Tibial artery (tissue), 4 donors: ENCODE measurements at places on chromosomes 4 and X.

- no peak for DNase-seq
- H3K27me3 ChIP-seq = no peaks in the 10 kb centered on the region
- H3K27ac ChIP-seq = no peak overlapping the region
These were observed 544.7 kb downstream of the SPRY1 start for GRCh38 chr4:123941306-123941705.

DNA sequence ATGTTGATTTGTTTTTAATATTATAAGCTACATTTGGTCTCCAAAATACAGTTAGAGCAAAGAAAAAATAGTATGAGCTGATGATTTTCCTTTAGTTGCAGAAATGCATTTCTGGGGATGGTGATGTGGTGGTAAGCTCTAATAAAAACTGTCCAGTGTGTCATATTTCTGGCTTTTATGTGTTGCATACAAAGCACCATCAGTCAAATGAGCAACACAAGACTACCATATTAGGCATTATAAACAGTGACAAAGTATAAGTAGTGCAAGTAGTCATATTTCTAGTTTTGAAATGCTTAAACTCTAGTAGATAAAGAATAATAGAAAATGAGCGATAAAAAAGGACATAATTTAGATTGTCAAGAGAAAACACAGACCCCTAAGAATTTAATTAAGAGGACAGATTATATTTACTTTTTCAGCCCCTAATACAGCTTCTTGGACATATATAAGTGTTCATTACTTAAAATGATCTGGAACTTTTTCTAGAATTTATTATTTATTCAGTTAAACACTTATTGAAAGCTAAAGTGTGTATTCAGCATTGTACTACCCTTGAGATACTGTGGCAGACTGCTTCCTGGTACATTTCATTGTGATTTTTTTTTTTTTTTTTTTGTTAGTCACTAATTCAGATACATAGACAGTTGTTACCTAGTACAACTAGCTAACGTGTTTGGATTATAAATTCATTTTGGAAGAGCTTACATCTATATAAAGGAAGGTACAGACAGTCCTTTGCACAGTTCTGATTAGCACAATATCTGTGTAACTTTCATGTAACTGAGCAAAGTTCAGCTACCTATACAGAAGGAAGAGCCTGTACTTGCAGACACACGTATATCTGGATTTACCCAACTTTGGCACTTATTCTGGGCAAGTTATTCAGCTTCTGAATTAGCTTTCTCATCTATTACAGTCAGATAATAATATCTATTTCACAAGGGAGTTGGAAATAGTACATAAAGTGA lies 22.3 kb downstream of the RAP1GDS1 start:
- H3K27ac ChIP-seq = no peak overlapping the region
- H3K27me3 ChIP-seq = no peaks in the 10 kb centered on the region
- no peak for DNase-seq
- no peak overlapping the region for H3K4me3 ChIP-seq

DNA sequence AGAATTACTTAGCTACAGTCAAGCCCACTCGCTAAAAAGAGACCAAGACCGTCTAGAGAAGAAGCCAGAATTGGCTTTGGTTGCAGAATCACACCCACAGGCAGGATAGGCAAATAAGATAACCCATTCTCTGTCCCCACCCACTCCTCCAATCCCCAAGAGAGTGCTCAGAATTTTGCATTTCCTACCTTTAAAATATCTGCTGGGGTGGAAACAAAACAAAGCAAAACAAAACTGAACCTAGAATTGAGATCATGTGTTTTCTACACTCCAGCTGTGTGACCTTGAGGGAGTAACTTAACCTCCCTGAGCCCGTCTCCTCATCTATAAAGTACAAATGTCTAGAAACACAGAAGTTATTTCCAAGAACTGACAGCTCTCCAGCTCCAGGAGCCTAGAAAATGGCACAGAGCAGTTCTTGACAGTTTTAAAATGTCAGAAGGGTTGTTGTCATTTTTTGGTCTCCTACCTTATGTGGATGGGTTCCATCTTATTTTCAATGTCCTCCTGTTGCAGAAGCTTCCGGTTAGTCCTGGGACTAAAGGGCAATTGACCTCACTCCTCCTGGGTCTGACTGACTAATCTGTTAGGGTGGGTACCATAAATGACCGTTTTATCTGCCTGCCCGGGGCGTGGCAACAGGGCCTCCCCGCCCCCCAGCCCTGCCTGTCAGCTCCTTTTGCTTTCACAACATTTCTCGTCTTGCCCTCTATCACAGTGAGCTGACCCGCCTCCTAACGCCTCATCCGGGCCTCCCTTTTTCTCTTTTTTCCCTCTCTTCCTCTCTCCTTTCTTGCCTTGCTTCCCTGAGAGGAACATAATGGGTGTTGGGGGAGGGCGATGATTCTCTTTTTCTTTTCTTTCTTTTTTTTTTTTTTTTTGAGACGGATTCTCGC lies 114.0 kb downstream of the RBM47 start:
- H3K4me3 ChIP-seq = no peak overlapping the region
- no peak for DNase-seq
- no peaks in the 10 kb centered on the region for H3K27me3 ChIP-seq
- no peaks in the 10 kb centered on the region for H3K4me1 ChIP-seq
- H3K36me3 ChIP-seq = no peaks in the 10 kb centered on the region
- no peak overlapping the region for H3K27ac ChIP-seq

DNA sequence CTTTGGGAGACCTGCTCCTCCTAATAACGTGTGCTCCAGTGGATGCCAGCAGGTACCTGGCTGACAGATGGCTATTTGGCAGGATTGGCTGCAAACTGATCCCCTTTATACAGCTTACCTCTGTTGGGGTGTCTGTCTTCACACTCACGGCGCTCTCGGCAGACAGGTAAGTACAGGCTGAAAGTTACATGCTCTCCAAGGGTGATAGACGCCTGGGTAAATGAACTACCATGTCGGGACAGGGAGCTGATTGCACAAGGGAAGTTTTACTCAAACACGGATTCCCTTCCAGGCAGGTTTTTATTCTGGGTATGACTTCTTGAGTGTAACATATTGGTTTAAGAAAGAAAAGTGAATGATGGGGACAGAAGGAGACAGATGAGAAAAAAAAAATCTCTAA lies 836 bp downstream of the GRPR start:
- no peak overlapping the region for H3K27ac ChIP-seq
- H3K4me1 ChIP-seq = no peaks in the 10 kb centered on the region
- no peaks in the 10 kb centered on the region for H3K36me3 ChIP-seq

- no peak overlapping the region for H3K27ac ChIP-seq
- no peak for DNase-seq
- H3K4me3 ChIP-seq = no peak overlapping the region
- H3K36me3 ChIP-seq = no peaks in the 10 kb centered on the region
- H3K4me1 ChIP-seq = no peaks in the 10 kb centered on the region
These were observed 257.7 kb upstream of the GNPDA2 start for GRCh38 chr4:44984083-44984482.

- H3K4me1 ChIP-seq = no peaks in the 10 kb centered on the region
- no peak for DNase-seq
- no peaks in the 10 kb centered on the region for H3K27me3 ChIP-seq
- no peaks in the 10 kb centered on the region for H3K36me3 ChIP-seq
- no peak overlapping the region for H3K27ac ChIP-seq
These were observed 2127.3 kb downstream of the PCDH7 start for GRCh38 chr4:32847461-32847860.

- no peaks in the 10 kb centered on the region for H3K4me1 ChIP-seq
- no peak overlapping the region for H3K27ac ChIP-seq
- no peaks in the 10 kb centered on the region for H3K27me3 ChIP-seq
- no peaks in the 10 kb centered on the region for H3K36me3 ChIP-seq
- no peak overlapping the region for H3K4me3 ChIP-seq
These were observed 36.3 kb upstream of the PARM1 start for GRCh38 chr4:74896595-74896994.

- H3K4me3 ChIP-seq = no peak overlapping the region
- no peaks in the 10 kb centered on the region for H3K27me3 ChIP-seq
- no peaks in the 10 kb centered on the region for H3K36me3 ChIP-seq
- DNase-seq = no peak
- no peak overlapping the region for H3K27ac ChIP-seq
- H3K4me1 ChIP-seq = no peaks in the 10 kb centered on the region
These were observed 54.6 kb downstream of the ARAP2 start for GRCh38 chr4:36189511-36190226.

GRCh38 chrX:97168646-97169045 lies 284.9 kb downstream of the RPA4 start:
- H3K36me3 ChIP-seq = no peaks in the 10 kb centered on the region
- H3K27me3 ChIP-seq = no peaks in the 10 kb centered on the region
- no peak for DNase-seq
- no peak overlapping the region for H3K4me3 ChIP-seq
- no peaks in the 10 kb centered on the region for H3K4me1 ChIP-seq

DNA sequence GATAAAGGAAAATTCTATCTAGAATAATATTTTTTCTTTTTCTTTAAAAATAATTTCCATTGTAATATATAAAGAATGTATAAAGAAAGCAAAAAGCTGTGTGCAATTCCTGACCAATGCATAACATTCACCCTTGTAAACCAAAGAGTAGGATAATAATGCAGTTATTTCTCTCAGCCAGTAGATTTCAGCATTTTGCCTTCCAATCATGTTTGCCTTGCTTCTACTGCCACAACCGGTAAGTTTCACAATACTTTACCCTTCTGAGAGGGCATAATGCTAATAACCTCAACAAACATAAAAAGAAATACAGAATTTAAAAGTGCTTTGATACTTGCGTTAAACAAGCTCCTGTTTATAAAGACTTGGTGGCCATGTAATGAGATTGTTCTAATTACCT lies 59.9 kb downstream of the CHIC2 start:
- H3K4me1 ChIP-seq = no peaks in the 10 kb centered on the region
- H3K27ac ChIP-seq = no peak overlapping the region
- DNase-seq = no peak
- H3K36me3 ChIP-seq = peaks cover 12% of the 10 kb centered on the region

DNA sequence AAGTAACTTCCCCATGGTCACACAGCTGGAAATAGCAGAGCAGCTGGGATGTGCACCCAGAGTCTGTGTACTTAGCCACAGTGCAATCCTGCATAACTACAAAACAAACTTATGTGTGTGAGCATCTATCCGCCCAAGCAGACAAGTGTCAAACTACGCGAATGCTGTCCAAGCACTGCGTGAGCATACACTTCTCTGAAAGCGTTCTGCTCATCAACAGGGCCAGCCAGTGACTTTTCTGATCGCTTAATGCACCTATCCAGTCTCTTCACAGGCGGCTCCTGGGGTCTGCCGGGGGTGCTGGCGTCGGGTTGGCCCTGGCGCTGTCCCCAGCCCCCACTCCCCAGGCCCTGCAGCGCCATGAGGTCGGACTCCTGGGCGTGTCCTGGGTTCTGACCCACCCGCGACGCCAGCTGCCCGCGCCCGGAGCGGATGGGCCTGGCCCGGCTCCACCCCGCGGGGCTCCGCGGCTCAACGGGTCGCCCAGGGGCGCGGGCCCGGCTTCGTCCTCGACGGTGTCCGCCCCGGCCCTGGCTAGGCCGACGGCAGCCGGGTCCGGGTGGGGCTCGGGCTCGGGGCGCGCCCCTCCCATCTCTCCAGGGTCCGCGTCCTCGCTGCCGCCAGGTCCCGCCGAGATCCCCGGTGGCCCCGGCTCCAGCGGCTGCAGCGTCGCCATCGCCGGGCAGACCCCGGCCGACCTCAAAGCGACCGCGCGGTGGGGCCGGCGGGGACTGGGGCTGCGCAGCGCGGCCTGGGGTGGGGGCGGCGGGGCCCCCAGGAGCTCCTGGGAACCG lies 1.3 kb upstream of the ZNF141 start:
- H3K4me1 ChIP-seq = no peaks in the 10 kb centered on the region
- peak overlapping the region; percentile 89 for H3K4me3 ChIP-seq
- H3K27ac ChIP-seq = peak overlapping the region; percentile 84
- H3K27me3 ChIP-seq = no peaks in the 10 kb centered on the region
- peak; percentile 24 for DNase-seq

GRCh38 chrX:69024161-69024736 lies 141.0 kb downstream of the PJA1 start:
- no peaks in the 10 kb centered on the region for H3K27me3 ChIP-seq
- H3K36me3 ChIP-seq = no peaks in the 10 kb centered on the region
- H3K4me3 ChIP-seq = no peak overlapping the region
- no peak for DNase-seq
- no peaks in the 10 kb centered on the region for H3K4me1 ChIP-seq

- peaks cover 5% of the 10 kb centered on the region for H3K36me3 ChIP-seq
- no peak overlapping the region for H3K4me3 ChIP-seq
- peaks cover 9% of the 10 kb centered on the region for H3K4me1 ChIP-seq
- no peak for DNase-seq
- H3K27me3 ChIP-seq = no peaks in the 10 kb centered on the region
- H3K27ac ChIP-seq = no peak overlapping the region
These were observed 3.3 kb upstream of the RPS4X start for GRCh38 chrX:72280321-72280845.

DNA sequence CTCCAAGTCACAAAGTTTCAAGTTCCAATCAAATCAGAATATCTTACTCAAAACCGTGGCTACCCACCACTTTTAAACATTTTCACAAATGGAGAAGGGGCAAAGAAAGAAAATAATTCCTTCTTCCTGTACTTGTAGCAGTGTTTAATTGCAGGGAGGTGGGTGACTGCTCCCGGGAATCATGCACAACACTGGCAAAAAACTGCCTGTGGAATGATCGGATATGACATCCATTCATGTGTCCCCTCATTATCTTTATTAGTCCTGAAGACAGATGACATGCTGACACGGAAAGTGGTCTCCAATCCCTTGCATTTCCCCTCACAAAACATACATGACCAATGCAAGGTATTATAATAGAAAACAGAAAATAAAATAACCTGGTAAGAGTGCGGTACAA lies 2.0 kb downstream of the TSPAN5 start:
- peak overlapping the region; percentile 78 for H3K4me3 ChIP-seq
- no peaks in the 10 kb centered on the region for H3K36me3 ChIP-seq
- DNase-seq = no peak
- no peaks in the 10 kb centered on the region for H3K4me1 ChIP-seq
- no peaks in the 10 kb centered on the region for H3K27me3 ChIP-seq

DNA sequence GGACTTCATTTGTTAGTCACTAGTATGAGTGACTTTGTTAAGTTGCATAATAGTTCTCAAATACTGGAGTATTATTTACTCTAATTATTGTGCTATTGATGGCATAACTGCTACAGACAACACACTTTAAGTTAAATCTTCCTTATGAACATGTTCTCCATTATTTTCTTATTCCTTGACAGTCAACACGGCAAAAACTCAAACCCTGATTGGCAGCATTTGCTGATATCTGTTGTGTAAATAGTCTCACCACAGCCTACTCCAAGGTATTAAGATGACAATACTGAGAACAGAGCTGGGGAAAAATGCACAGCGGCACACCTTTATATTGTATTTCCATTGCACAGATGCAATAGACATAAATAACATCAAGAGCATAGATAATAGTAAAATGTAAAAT lies 568.0 kb upstream of the AADAT start:
- H3K27ac ChIP-seq = no peak overlapping the region
- no peaks in the 10 kb centered on the region for H3K4me1 ChIP-seq
- no peaks in the 10 kb centered on the region for H3K36me3 ChIP-seq
- no peak for DNase-seq
- H3K27me3 ChIP-seq = no peaks in the 10 kb centered on the region
